ENCODE measurements at places on chromosomes 13 and 19.

- DNase-seq = no peak
Observed at GRCh38 chr19:39465956-39466747, 14.5 kb upstream of the TIMM50 start.

GRCh38 chr13:78022164-78022877 lies 103.7 kb upstream of the EDNRB start:
- DNase-seq = peak; percentile 4

DNA sequence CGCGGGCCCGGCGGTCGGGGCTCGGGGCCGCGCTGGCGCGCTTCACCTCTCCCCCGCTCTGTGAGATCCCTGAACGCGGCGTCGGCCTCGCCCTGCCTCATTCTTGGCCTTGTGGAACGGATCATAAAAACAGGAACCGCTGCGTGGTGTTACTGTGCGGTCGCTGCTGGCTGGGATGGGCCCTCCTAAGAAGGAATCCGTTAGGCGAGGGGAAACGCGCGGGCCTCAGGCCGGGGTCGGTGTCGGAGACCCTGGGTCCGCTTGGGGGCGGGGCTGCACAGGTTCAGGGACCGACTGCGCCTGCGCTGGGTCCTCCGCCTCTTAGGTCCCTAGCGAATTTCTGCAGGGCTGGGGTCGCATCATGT lies 381 bp downstream of the CKAP2 start:
- peak; percentile 72 for DNase-seq

- no peak for DNase-seq
Observed at GRCh38 chr19:11016631-11017030, 55.8 kb downstream of the SMARCA4 start.

DNA sequence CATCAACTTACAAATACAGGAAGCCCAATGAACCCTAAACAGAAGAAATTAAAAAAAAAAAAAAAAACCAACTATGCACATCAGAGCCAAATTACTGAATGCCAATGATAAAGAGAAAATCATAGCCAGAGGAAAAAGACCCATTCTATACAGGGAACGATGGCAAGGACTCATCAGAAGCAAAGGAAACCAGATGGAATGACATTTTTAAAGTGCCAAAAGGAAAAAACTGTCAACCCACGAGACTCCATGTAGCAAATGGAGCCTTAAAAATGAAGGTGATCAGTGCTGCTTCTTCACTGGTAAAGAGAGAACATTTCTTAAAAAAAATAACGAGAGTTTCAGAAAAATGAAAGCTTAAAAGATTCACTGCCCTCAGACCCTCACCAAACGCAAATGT lies 18.3 kb downstream of the PCID2 start:
- no peak for DNase-seq

- DNase-seq = no peak
Observed at GRCh38 chr19:14553042-14553938, 18.6 kb downstream of the NDUFB7 start.

- DNase-seq = no peak
Observed at GRCh38 chr19:46723023-46723461, 6.1 kb upstream of the PRKD2 start.

GRCh38 chr19:19155495-19156219 lies 14.4 kb downstream of the MEF2B start:
- no peak for DNase-seq

DNA sequence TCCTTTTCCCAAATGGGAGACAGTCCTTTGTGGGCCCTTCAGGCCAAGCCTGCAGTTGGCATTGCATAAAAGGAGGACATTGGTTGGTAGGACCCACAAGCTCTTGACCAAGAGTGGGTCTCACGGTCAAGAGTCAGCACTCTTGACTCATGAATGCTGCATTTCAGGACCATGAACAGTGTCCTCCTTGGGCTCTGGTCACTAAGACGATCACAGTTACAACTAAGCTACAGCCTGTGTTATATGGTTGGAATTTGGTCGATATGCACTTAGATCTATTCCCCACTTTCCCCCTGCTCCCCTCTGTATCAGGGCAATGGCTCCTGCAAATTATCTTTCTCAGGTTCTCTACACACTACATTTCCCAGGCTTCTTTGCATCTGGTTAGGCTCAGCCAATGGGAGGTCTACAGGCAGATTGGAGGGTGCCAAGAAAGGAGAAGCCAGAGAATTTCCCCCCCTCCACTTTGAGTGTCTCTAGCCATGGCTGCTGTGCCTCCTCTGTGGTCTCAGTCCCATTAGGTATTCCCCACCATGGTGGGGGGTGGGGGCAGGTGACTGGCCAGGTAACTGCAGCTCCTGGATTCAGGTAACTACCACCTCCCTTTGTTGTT lies 3.1 kb upstream of the OLFM2 start:
- no peak for DNase-seq

DNA sequence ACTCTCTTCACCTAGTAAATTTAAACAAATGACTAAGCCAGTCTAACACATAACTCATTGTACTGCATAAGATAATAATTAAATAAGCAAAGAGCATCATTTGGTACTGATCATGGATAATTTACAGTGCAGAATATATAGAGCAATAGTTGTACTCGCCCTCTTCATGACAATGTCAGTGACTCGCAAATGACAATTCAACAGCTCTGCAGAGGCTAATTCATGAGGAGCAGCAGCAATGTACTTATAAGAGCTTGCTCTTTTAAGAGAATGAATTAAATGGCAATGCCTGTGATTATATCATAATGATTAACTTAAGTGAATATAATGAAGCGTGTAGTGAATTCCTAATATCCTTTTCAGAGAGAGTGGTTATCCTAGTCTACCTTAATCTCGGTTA lies 284.5 kb upstream of the PCDH20 start:
- no peak for DNase-seq

DNA sequence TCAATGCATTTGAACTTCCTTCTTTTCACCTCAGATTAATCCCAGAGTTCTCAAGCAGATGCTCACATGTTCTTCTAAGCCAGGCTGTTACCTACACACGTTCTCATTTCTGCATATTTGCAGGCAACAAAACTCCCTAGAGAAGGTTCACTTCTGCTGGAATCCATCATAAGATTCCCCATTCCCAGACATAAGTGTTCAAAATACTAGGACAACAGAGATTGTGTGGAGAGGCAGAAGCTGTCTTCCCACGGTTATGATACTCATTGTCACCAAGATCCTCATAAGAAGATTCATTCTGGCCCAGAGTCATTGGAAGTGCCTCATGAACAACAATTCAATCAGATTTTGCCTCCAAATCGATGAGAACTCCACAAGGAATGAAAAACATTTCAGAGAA lies 931.6 kb upstream of the MIR17HG start:
- no peak for DNase-seq

DNA sequence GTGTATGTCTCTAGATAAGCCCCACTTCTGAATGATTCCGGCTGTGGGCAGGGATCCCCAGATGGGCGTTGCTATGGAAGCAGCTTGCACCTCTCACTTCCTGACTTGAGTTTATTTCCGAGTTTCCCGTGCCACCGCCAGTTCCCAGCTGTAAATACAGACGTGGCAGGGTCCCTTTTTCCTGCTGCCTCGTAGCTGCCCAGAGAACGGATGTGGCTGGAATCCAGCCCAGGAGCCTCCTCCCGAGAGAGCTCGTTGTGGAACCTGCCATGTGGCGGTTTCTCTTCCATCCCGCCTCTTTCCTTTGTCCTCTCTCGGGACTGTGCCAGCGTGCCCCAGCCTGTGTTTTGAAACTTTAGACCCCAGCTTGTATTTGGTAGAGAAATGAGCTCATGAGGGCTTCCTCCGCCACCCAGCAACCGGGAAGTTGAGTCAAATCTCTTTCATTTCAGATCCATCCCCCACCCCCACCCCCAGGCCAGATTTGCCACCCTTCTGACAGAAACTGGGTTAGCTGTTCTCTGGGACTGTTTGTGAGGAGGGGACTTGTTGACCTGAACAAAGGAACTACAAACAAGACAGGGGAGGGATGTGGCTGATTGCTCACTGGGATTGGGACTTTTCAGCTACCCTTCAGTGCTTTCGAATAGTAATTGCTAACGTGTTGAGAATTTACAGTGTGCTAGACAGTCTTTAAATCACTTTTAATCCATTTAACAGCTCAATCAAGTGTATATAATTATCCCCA lies 96.6 kb downstream of the SIPA1L3 start:
- DNase-seq = no peak
